ENCODE measurements at places on chromosomes 12 and 14.

- DNase-seq, result peak; percentile 64
Measured at GRCh38 chr12:4855121-4855924, 54.4 kb upstream of the KCNA1 start.

GRCh38 chr12:27580561-27581330, 56.7 kb downstream of the PPFIBP1 start:
- DNase-seq, result no peak

DNA sequence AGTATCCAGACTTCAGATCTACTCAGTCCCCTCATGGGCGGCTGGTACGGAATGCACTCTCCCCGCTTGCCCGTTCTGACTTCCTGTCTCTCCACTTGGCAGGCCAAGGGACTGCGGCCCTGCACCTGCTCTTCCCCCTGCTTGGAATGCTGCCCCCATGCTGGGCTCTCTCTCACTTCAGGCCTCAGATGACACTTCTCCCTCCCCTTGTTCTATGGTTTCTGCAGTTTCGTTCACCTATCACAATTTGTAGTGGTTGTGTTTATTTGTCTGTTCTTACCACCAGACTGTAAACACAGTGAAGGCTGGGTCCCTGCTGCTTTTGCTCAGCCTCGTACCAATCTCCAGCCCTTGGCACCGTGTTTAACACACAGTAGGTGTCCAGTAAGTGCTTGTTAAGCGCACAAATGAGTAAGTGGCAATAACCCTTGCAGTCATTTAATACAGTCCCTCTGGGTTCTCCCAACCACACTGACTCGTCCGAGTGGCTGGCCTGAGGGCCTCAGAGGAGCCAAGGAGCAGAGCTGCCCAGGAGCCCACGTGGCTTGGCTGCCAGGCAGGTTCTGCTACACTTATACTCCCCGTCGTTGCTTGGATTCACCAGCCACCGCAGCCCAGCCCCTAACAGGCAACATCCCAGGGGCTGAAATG, 11.8 kb downstream of the SLC6A12 start:
- DNase-seq, result peak; percentile 52

DNA sequence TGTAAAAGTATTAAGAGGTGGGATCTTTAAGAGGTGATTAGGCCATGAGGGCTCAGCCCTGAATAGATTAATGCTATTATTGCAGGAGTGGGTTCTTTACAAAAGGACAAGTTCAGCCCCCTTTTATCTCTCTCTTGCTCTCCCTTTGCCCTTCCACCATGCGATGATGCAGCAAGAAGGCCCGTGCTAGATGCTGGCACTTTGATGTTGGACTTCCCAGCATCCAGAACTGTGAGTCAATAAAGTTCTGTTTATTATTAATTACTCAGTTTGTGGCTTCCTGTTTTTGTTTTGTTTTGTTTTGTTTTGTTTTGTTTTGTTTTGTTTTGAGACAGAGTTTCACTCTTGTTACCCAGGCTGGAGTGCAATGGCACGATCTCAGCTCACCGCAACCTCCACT, 10.1 kb downstream of the RNASE1 start:
- DNase-seq, result no peak

- DNase-seq, result no peak
Measured at GRCh38 chr12:27143256-27144069, 61.1 kb upstream of the C12orf71 start.

Data from PC-9 (cell line).